Panc1 (cell line): ENCODE measurements at places on chromosomes 7 and 10.

DNA sequence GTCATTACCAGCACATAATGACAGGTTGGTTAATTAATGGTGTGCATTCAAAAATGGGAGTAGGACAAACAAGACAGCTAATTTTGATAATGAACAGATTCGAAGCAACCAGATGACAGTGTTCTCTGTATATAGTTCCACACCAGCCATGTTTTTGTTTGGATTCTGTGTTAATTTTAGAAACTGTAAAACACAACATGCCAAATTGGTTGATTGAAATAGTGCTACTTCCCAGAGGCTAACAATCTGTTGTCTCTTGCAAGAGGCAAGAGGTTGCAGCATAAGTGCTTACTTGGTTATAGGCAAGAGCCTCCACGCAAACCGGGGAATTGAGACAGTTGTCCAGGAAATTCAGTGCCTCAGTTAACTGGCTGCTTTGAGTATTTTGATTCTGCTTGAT lies 170.2 kb upstream of the HABP2 start:
- no peak for DNase-seq

DNA sequence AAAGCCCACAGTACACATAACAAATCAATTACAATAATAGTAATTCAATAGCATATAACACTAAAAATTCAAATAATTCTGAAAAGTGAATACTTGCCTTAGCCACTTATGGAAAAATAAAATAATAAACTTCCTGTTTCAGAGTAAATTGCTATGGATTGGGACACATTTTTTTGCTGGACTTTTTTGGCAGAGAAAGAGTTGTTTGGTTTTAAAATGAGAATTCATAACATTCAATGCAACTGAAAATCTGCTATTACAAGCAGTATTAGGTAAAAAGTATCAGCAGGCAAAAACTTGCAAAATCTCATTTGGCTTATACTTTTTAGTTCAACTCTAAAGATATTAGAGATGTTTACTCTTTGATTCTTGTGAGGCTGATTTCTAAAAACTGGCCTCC lies 141.7 kb downstream of the NRCAM start:
- DNase-seq, result no peak

GRCh38 chr10:70363971-70364771 lies 18.3 kb downstream of the LRRC20 start:
- DNase-seq, result no peak

- DNase-seq, result no peak
Measured at GRCh38 chr10:8272794-8273425, 218.4 kb downstream of the GATA3 start.

GRCh38 chr10:80686734-80687475 lies 149.2 kb downstream of the SH2D4B start:
- DNase-seq, result no peak

- no peak for DNase-seq
Measured at GRCh38 chr10:12741360-12741804, 260.1 kb downstream of the CCDC3 start.

GRCh38 chr7:117279931-117280557 lies 42.8 kb downstream of the WNT2 start:
- DNase-seq, result no peak

DNA sequence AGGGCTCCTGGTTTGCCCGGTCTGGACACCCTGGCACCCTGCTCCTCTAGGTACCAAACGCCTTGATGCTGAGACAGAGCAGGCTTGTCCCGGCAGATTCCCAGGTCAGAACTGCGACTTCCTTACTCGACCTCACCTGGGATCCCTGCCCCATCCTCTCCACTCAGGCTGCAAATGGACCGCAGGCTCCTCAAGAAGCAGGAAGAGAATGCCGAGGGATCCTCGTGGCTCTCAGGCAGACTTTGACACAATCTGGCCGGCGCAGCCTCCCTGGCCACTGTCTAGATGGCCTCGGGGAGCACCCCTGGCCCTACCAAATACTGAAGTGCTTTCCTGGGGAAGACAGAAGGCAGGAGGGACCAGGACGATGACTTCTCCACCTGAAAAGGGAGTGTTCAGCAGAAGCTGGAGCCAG lies 421 bp upstream of the NODAL start:
- no peak for DNase-seq

DNA sequence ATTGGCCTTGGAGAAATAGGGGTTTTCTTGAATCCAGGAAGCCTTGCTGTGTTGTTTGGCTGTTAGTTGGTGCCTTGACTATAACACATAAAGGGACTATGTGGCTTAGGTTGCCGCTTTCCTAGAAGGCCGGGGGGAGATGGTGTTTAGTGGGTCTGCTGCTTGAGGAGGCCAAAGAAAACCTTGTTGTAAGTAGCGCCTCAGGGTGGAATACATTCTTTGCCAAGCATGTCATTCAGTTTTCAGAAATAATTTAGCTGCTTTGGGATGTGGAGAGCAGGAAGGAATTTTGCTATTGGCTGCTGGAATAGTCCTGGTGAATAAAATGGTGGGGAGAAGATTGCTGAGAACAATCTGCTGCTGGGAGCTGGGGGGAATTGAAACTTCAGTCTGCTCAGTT lies 132.9 kb upstream of the WNT16 start:
- no peak for DNase-seq

DNA sequence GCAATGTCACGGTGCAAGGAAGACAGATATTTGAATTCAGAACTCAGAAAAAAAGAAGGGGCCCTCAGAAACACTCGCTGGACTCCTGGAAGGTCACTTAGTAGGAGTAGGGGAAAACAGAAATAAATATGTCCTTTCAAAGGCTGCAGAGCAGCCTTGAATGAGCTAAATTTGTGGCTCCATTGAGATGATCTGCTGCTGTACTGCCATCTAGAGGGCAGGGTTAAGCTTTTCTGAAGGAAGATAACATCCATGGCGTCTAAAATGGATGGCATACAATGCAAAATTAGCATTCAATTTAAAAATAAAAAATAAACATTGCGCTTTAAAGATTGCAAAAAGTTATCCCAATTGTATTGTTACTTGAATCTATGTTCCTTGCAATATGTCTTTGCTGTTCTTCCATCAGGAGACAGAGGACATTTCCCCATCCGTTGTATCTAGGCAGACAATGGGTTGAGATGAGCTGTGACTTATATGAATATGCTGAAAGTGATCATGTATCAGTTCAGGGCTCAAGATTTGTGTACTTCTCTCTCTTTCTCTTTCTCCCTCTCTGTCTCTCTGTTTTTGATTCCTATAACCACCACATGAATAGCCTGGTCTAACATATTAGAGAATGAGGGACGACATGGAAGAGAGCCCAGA lies 642.2 kb downstream of the SH2D4B start:
- DNase-seq, result no peak

DNA sequence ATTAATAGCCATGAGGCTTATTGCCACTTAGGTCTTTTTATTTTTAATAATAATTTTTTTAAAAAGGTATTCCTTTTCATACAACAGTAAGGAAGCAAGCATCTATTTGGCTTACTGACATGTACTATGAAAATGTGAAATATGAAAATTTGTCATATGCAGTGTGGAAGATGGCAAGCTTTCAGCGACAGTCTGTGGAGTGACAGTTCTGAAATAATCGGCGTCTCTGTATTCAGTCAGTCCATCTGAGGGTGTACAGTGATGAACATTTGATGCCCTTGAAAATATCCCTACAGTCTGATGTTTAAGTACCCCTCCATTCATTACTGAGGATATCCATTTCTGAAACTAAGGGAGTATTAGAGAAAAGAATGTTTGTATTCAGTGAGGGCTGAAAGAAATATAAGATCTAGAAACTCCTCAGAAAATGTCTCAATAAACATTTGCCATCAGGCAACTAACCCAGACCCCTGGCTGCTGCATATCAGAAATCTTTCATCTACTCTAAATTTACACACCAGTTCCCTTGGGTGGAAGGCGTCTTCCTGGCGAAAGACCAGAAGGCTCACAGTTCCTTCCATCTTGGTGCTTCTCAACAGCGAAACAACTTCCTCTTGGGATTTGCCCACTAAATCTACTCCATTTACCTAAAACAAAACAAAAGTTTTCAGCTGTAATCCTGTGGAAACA lies 440.6 kb downstream of the PARD3 start:
- no peak for DNase-seq

GRCh38 chr7:21261627-21262594 lies 166.0 kb upstream of the SP4 start:
- DNase-seq, result no peak

DNA sequence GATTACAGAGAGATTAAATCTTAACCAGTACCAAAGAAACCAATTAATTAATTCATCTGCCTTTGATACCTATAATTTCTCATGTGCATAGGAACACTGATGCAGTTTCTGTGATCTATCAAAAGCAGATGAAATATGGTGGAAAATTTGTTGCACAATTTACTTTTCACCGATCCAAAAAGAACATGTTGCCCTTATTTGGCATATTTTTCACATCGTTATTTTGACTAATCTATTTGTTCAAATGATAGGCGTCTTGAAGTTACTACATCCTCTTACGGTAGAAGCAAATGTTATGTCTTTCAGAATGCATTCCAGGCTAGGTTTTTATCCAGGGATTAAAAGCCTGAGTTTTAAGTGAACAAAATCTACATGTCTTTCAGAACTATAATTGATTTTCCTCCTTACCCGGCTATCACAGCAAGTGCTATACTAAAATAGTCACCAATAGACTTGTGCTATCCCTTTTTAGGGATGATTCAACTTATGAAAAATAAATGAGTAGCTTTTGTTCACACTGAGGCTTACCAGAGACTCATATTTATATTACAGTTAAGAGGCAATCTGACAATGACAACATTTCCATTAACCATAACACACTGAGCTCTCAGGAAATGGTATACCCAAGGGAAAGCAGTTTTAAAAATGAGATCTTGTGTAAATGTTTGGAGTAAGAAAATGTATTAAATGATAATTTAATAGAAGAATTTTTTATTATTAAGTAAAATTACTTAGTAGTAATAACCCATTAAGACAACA lies 16.8 kb upstream of the TES start:
- no peak for DNase-seq

- no peak for DNase-seq
Measured at GRCh38 chr10:5738427-5738826, 53.8 kb downstream of the TASOR2 start.

- DNase-seq, result no peak
Measured at GRCh38 chr7:41472427-41473125, 230.3 kb downstream of the INHBA start.

- DNase-seq, result no peak
Measured at GRCh38 chr10:132989476-132990415, 47.4 kb upstream of the CFAP46 start.

DNA sequence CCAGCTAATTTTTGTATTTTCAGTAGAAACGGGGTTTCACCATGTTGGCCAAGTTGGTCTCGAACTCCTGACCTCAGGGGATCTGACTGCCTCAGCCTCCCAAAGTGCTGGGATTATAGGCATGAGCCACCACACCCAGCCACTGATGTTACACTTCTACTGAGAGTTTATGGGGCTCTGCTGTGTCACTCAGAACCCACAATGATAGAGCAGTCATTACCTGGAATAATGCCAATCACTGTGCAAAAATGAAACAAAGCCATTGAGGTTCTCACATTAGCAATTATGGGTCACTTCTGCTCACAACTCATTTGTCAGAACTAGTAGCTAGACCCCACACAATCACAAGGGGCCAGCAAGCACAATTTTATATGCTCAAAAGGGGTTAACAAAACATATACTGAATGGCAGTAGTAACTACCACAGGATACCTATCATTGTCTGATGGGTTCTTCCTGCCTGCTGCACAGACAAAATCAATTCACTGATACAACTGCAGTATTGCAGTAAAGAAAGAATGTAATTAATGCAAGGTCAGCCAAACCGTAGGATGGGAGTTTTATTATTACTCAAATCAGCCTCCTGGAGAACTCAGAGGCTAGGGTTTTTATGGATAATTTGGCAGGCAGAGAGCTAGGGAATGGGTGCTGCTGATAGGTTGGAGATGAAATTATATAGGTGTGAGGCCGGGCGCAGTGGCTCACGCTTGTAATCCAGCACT lies 72.1 kb upstream of the TRIM24 start:
- DNase-seq, result no peak

GRCh38 chr10:76287856-76288255 lies 856.4 kb downstream of the LRMDA start:
- no peak for DNase-seq

DNA sequence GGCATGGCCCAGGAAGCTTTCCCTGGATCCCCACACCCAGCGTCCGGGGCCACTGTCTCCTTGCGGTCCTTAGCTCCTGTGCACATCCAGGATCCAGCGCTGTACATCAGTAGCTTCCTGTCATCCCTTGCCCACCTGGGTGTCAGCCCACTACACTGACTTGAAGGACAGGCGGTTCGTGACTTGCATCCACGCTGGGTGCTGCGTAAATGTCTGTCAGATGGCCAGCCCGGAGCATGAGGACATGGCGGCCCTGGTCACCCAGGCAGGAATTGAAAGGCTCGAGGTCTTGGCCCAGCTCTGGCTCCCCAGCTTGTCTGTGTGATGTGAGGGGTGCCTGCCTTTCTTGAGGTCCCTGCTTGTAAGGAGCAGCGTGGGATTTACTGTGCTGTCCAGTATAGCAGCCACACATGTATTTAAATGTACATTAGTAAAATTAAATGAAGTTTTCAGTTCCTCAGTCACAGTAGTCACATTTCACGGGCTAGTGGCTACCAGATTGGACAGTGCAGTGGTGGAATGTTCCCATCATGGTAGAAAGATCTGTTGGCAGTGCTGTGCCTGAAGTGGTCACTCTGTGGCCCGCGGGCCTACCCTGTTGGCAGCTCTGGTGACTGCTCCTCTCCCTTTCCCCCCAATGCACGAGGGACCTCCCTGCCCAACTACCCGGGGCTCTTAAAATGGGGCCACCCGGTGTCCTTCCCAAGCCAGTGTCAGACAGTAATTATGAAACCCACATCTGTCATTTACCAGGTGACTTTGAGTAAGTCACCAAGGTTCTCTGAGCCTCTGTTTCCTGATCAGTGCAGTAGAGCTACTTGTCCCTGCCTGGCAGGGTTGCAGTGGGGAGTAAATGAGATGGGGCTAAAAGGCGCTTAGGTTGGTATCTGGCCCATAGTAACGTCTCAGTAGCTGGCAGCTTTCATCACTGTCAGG lies 97.8 kb upstream of the PPIF start:
- no peak for DNase-seq

- DNase-seq, result no peak
Measured at GRCh38 chr7:119758254-119758653, 514.7 kb upstream of the KCND2 start.

DNA sequence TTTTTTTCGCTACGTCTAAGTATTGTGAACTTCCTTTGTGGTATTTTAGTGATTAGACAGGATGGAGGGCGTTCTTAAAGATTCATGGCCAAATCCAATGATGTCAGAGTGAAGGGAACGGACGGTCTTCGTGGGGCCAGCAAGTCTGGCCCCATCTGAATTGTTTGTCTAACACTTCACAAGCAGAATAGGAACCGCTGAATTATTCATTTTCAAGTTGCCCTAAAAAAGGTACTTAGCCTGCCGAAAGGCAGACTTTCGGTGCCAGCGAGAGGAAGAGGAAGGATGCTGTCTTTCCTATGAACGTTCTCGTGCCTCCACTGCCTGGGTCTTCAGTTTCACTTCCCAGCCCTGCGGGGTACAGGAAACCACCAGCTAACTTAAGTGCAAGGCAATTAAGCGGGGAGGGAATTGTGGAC lies 145.7 kb upstream of the SH2B2 start:
- DNase-seq, result no peak
